ENCODE measurements at places on chromosomes 3 and 15.
A peak's percentile ranks its signal among the peaks of the same experiment; 100 is the strongest.

- DNase-seq: no peak
Measured at GRCh38 chr3:30659270-30660130, 53.1 kb downstream of the TGFBR2 start.

GRCh38 chr3:38004415-38005075 is 14.0 kb downstream of the VILL start:
- DNase-seq: no peak

DNA sequence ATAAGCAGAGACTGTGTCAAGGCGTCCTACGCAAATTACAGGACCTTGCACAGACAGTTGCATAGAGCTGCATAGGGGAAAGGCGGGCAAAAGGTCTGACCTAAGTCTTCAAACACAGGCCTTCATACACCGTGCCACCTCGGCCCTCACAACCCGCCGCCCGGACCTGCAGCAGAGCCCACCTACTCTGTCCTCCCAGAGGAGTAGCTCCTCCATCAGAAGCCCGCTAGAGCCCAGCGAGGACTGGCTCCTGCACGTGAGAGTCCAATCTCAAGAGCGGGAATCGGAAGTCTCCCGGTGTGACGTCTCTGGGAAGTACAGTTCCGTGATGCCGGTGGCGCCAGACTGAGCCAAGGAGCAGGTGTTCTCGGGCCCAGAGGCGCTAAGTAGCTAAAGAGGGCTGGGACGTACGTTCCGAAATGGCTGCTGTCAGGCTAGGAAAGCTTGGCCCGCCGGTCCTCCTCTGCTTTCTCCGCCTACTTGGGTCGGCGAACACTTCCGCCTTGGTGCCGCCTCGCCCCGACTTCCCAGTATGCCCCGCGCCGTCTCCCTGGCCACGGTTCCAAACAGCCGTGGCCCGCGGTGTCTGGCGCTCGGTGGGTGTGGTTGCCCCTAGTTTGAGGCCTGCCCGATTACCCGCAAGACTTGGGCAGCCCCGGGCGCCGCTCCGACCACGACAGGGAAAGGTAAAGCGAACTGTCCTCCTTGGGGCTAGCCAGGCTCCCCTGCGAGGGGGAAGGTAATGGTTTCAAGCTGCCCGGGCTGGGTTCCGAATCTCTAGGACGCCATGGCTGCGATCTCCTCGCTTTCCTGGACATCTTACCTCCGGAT is at the start of the genes ASTE1 and NEK11:
Gene ASTE1, minus strand, starts transcription at position 505 of the 831 bp plus-strand sequence. CDS start 1,519 bp downstream, outside the sequence.
Gene NEK11, plus strand, starts transcription at position 557 of the 831 bp plus-strand sequence. CDS start 2,832 bp downstream, outside the sequence.
- peak; percentile 71 for DNase-seq

- no peak for DNase-seq
Measured at GRCh38 chr3:58608648-58609047, 31.5 kb upstream of the FAM107A start.

- no peak for DNase-seq
Measured at GRCh38 chr3:101943029-101943428, 93.7 kb downstream of the NFKBIZ start.

GRCh38 chr3:46887980-46888494 is 10.5 kb downstream of the PTH1R start:
- DNase-seq: no peak

- no peak for DNase-seq
Measured at GRCh38 chr3:135056733-135057310, 261.8 kb downstream of the EPHB1 start.

DNA sequence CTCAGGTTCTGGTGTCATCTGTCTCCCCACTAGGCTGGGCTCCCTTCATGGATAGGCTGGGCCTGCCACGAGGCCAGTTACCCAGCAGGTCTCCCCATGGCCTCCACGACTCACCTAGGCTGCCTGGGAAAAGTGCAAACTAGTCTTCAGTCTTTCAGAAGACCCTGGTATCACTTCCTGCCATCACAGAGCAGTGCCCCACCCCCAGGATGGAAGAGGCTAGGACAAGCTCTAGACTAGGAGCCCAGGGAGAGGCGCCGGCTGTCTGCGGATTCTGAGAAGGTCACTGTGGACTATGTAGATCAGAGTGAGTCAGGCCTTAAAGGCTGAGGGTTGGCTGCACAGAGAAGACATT is 63.7 kb downstream of the CORO2B start:
- no peak for DNase-seq

DNA sequence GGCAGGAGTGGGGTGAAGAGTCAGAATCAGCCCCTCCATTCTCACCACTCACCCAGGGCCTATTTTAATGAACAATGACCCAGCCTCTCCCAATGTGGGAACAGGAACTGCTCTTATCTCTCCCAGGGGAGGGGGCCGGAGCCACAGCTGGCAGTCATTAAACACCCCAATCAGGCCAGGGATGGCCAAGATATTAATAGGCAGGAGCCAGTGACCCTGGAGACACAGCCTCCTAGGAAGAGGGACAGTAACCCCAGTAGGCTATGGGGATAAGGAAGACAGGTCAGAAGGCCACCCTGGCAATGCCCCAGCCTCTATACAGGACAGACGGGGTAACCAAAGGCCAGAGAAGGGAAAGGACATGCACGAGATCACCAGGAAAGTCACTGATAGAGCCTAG is 38.6 kb downstream of the VIPR1 start:
- DNase-seq: no peak

- no peak for DNase-seq
Measured at GRCh38 chr3:170075441-170076091, 37.8 kb downstream of the GPR160 start.

DNA sequence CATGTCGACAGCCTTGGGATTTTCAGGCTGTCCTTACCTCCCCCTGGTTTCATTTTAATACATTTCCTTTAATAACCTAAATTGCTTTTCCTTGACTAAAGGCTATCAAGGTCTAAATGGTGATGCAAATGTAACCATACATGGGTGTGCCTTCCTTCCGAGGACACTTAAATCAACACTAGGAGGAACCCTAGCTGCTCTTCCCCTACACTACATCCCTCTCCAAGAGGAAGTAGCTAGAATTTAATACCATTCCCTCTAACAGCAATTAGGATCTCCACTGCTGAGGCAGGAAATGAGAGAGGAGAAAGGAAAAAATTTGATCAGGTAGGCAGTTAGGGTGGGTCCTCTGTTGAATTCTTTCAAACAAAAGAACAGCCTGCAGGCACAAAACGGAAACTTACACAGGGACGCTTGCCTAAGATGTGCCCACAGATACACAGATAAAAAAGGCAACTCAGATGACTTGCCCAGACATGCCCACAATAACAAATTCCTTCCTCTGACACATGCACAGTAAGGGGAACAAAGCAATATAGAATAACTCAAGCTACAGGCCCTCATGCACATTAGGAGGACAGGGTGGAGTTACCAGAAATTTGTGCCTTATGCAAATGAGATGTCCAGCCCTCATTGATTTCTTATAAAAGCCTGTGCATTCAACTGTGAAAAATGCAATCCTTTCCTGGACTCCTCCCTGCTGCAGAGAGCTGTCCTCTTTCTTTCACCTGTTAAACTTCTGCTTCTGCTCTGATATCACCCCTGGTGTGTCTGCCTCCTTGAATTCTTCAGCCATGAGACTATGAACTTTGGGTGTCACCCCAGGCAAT is 1024.4 kb upstream of the CADM2 start:
- peak; percentile 70 for DNase-seq

Data from DMS153 (cell line).